ENCODE measurements at places on chromosomes 3 and 15. TPM values are rescaled to one million over a fixed set of nuclear protein-coding genes. Genes with fewer than 3 reads are reported as not detected.

The DCLK3 gene
- total RNA-seq: not detected

The SLC24A1 gene
- total RNA-seq: 3.3 TPM

DNA sequence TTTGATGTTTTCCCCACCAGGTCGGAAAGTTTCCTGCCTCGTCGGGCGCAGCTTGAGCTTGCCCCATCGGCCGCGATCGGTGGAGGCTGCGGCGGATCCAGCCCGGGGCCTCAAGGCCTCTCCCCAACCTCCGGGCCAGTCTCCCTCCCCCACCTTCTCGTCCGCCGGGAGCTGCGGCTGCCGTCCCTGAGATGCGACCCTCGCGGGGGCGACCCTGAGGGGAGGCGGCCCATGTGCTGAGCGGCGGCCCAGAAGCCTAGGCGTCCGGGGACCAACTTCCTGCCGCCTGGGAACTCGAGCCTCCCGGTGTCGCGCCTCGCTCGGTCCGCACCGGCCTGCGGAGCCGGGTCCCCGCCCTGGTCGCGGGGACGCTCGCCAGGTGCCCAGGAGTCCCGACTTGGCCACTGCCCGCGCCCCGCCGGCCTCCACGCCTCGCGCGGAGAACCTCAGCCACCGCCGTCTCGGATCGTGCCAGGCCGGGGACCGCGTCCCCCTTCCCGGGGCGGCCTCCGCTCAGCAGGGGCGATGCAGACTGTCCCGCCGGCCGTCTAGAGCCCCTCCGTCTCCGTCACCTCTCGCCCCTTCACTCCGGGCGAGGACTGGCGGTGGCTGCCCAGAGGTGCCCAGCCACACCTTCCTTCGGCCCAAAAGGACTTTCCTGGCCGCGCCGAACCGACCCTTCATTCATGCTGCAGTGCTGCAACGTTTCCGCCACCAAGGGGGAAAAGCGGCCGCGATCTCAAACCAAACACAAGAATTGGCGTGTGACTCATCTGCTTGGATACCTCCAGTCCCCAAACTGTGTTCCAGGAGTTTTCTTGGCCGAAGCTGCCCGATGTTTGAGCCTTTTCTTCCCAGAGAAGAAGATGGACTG lies 656 bp downstream of the SLMAP start:
- peak; percentile 83 for DNase-seq

GRCh38 chr15:35522061-35522460 lies 23.9 kb downstream of the DPH6 start:
- peak; percentile 4 for DNase-seq

The PLS1 gene
- 20.1 TPM for total RNA-seq

GRCh38 chr3:61944726-61945125 lies 383.4 kb downstream of the PTPRG start:
- DNase-seq: no peak

DNA sequence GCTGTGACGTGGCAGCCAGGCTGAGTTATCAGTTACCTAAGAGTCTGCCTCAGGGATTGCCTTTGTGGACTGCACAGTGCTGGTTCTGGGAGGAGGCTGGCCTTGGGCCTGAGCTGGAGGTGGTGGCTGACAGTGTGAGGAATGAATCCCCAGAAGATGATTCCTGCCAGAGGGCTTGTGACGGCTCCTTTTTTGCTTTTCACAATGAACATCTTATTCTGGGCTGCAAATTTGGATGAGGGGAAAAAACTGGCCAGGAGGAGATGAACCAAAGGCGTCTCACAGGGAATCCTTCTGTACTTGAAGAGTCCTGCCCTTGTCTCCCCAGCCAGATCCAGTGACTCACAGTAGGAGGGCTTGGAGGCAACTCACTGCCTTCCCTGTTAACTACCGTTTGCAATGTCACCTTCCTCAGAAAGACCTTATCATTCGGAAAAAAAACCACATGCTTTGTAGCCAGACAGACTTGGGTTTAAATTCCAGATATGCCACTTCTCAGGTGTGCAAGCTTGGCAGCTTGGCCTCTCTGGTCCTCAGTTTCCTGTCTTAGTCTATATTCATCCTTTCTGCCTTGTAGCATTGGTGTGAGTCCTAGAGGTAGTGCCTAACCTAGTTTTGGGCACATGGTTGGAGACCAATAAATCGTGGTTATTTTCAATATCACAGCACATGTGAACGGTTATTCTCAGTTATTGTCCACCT lies 19.1 kb downstream of the ST6GAL1 start:
- DNase-seq: peak; percentile 15

DNA sequence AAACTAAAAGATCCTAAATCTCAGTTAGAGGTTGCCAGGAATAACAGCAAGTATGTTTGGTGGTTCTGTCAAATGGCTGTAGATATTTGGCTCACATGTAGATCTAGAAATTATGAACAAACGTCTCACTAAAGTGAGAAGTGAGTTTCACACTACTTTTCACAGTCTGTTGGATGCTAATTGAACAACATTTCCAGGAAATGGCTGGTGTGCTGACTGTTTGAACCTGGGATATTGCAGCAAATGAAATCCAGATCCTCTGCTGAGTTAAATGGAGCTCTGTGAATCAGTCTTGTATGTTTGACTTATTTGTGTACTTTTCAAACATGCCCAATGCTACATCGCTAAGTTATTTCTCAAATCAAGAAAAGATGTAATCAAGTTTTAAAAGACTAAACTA lies 21.3 kb upstream of the RSL24D1 start:
- no peak for DNase-seq

GRCh38 chr3:73868688-73869315 lies 244.1 kb upstream of the PDZRN3 start:
- peak; percentile 49 for DNase-seq

The PDZRN3 gene
- total RNA-seq: not detected

The PPP1R14D gene
- total RNA-seq: 0.33 TPM

- peak; percentile 55 for DNase-seq
Measured at GRCh38 chr3:102113421-102114041, 264.2 kb downstream of the NFKBIZ start.

DNA sequence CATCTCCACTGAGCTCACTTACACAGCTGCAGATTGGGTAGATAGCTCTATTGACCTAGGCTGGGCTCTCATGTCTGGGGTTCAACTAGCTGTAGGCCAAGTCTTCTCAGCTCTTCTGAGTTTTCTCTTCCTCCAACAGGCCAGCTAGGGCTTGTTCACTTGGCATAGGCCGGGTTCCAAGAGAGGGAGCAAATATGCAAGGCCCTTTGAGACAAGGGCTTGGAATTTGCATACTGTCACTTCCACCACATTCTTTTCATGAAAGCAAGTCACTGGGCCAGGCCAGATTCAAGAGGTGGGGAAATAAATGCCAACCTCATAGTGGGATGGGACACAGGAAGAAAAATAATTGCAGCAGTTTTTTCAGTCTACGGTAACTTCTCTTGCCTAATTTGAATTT lies 25.2 kb downstream of the PIGB start:
- no peak for DNase-seq

The TTLL13 gene
- not detected for total RNA-seq

DNA sequence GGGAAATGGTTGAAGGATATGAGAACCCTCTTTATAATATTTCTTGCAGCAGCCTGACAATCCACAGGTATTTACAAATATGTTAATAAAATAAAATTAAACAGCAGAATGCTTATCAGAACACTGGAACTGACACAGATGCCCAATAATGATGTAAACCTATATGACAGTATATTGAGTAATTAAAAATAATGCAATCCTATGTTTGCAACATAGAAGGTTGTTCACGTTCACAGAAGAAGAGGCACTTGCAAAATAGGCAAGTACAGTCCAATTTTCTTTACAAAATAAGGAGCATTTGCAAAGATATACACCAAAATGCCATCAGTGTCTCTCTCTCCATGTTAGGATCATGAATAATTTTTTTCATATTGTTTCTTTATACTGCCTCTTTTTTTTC lies 397.0 kb upstream of the WNT5A start:
- DNase-seq: no peak

DNA sequence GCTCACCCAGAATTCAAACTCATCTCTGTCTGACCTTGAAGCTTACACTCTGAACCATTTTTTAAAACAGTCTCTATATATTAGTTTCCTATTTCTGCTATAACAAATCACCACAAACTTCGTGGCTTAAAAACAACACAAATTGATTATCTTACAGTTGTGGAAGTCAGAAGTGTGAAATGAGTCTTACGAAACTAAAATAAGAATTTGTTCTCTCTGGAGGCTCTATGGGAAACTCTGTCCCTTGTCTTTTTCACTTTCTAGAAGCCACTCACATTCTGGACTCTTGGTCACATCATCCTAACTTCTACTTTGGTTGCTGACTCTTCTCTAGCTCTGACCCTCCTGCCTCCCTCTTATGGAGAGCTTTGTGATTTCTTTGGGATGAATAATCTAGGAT lies 429.3 kb upstream of the THBS1 start:
- DNase-seq: no peak

DNA sequence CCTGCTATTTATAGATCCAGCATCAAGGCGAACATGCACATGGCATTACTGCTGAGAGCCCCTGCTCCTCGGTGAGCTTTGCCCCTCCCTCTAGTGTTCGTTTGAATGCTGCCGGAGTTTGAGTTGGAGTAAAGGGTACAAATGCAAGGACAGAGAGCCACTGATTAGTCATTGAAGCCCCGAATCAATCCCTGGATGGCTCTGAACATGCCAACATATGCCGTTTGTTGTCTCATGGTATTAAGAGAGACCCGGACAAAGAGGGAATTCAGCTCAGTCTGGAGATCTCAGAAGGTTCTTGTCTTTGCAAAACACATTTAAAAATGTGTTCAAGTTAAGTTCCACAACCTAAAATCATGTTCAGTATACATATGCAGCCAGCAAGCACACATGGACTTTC lies 789.2 kb upstream of the NR2F2 start:
- no peak for DNase-seq

The EIF4E3 gene
- 2.5 TPM for total RNA-seq

- DNase-seq: peak; percentile 31
Measured at GRCh38 chr3:168722091-168722490, 626.4 kb upstream of the GOLIM4 start.

The ACAP2 gene
- 27.0 TPM for total RNA-seq

DNA sequence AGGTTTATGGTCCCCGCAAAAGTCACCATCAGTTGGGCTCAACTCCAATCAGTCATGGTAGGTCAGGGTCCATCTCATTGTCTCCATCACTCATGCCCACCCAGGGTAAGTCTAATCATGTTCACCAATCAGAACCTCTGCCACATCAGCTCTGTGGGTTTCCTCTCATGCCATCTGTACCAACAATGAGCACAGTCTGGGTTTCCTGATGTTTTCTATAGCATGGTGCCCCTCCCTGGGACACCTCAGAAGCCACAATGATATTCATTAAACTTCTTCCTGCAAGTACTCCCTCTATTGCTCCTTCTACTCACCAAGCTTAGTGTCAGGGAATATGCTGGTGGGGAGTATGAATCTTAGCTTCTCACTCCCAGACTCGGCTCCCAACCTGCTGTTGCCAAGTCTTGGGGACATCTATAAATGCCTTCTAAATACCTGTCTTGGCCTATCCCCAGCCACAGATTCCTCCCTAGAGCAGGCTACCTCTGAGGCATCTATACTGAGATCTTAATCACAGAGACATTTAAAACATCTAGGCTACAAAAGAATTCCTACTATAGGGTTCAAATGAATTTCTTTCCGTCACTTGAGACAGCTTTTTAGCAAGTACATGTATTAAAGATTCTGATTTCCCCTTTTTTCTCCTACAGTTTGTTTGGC lies 5.0 kb upstream of the CCR2 start:
- no peak for DNase-seq

GRCh38 chr3:49295489-49296058 lies 18.5 kb upstream of the C3orf62 start:
- DNase-seq: peak; percentile 65

GRCh38 chr3:116870379-116870778 lies 160.8 kb downstream of the TUSC7 start:
- no peak for DNase-seq

The ZDHHC23 gene
- total RNA-seq: 7.1 TPM

DNA sequence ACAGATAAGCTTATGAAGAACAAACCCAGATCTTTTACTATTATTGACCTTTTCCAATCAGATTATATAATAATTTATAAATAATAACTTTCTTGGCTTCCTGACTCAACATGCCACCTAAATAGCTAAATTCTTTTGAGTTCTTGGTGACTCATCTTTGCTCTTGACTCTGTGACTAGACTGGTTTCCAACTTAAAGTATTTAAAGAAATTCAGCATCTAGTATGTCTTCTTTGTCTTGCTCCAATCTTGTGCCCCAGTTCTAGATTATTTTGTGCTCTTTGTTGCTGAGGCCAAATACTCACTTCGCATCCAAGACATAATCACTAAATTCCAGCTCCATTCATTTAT lies 483.2 kb upstream of the TBL1XR1 start:
- DNase-seq: peak; percentile 50

- DNase-seq: peak; percentile 66
Measured at GRCh38 chr3:47394140-47394870, 13.5 kb downstream of the PTPN23 start.

DNA sequence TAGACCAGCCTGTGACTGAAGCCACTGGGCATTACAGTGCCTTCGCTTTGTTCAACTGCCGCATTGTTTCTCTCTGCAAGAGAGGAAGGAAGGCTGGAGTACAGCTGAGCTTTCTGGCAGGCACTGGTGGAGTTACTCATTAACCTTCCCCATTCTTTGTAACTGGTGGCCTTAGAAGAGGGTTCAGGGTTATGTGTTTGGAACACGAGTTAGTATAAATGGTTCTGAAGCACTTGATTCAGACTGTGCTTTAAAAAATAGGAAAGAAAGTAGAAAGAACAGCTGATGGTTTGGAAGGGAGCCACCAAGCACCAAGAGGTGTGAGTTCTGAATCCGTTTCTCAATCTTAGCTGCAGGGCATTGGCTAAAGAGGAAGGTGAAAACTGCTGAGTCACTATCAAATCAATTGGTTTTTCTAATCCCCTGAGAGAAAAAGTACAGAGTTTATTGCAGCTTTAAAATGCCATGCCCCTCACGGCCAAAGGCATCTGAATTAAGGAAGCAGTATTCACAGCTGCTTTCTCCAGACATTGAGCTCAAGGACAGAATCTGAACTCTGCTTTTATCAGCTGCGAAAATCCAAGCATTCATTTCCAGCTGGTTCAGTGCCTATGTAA lies 3.6 kb downstream of the HGD start:
- DNase-seq: peak; percentile 58
